ENCODE measurements at places on chromosomes 11 and 22. TPM values are rescaled to one million over a fixed set of nuclear protein-coding genes. Genes with fewer than 3 reads are reported as not detected.

DNA sequence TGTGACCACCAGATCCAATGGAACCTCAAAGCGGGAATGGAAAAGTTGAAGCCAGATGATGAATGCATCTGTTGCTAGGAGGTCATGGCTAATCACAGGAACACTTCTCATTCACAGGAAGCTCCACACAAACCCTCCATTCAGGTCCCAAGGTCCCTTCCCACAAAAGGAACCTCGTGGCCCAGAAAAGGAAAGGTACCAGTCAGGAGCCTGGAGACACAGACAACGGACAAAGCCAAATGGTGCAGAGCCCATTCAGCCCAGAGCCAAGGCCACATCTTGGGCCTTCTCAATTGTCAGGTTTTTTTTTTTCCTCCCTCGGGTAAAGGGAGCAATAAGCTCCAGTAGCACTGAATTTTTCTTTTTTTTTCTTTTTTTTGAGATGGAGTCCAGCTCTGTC, 87.0 kb downstream of the FAM168A start:
- DNase-seq, result no peak

- DNase-seq, result no peak
Observed at GRCh38 chr11:127383026-127383425, 382.5 kb upstream of the KIRREL3 start.

- DNase-seq, result no peak
Observed at GRCh38 chr11:26553182-26553581, 18.9 kb downstream of the MUC15 start.

GRCh38 chr22:37498289-37498909, 12.2 kb upstream of the MFNG start:
- DNase-seq, result peak; percentile 11

DNA sequence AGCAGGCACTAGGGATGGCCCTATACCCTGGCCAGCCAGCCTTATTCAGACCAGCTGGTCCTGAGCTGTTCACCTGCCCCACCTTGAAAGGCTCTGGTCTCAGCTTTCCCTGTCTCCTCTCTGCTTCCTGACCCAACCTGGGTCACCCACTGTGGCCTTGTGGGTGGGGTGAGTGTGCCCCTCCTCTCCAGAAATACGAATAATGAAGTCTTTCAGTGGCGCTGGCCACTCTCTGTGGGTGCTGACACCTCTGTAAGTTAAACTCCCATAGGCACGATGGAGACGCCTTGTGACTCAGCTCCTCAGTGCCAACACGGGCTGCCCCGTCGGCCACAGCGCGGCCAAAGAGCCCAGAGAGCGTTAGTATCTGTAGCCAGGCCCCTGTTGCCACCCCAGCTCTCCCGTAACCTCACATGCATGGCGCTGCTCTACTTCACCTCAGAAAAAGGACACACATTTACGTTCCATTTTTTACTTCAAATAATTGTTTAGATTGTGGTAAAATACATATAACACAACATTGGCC, 74.6 kb upstream of the SEPTIN5 start:
- DNase-seq, result no peak

DNA sequence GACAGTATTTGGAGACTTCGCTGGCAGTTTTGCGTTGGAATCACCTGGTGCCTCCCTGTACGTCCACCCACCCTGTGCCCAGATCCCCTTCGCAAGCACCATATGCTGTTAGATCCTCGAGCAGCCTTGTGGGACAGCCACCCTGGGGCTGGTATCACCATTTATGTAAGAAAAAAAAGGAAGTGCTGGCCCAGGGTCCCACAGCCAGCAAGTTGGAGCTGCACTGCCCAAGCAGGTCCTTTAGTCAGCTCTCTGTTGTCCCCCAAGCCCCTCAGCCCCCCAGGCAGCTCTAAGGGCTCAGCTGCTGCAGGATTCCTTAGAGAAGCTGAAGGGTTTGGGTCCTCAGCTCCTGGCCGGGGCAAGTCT, 80.3 kb downstream of the FBLN1 start:
- DNase-seq, result no peak

DNA sequence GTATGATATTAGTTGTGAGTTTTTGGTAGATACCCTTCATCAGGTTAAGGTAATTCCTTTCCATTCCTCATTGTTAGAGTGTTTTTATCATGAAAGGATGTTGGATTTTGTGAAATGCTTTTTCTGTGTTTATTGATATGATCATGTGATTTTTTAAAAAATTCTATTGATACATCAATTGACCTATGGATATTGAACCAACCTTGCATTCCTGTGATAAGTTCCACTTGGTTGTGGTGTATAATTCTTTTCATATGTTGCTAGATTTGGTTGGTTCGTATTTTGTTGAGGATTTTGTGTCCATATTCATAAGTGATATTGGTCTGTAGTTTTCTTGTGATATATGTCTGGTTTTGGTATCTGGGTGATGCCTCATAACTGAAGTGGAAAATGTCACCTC, 6.7 kb downstream of the ANKRD13D start:
- no peak for DNase-seq

GRCh38 chr22:44385296-44385610, 72.5 kb upstream of the SHISAL1 start:
- DNase-seq, result no peak

DNA sequence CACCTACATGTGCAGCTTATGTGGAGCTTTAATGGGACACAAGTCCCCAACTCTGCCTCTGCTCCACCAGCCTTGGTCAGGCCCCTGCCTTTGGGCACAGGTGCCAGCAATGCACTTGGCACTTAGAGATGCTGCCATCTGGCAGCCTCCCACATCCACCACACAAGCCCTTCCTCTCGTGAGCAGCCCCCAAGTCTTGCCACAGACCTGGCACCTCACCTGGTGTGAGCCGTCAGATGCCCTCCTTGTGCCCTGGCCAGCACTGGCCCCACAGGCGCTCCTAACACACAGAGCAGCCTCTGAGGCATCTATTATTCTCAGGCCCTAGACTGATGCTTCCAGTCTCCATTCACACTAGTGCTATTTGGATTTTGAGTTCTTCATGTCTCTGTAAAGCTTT, 24.5 kb upstream of the SERPIND1 start:
- DNase-seq, result peak; percentile 71

- DNase-seq, result no peak
Observed at GRCh38 chr22:36583546-36583945, 54.6 kb upstream of the EIF3D start.

DNA sequence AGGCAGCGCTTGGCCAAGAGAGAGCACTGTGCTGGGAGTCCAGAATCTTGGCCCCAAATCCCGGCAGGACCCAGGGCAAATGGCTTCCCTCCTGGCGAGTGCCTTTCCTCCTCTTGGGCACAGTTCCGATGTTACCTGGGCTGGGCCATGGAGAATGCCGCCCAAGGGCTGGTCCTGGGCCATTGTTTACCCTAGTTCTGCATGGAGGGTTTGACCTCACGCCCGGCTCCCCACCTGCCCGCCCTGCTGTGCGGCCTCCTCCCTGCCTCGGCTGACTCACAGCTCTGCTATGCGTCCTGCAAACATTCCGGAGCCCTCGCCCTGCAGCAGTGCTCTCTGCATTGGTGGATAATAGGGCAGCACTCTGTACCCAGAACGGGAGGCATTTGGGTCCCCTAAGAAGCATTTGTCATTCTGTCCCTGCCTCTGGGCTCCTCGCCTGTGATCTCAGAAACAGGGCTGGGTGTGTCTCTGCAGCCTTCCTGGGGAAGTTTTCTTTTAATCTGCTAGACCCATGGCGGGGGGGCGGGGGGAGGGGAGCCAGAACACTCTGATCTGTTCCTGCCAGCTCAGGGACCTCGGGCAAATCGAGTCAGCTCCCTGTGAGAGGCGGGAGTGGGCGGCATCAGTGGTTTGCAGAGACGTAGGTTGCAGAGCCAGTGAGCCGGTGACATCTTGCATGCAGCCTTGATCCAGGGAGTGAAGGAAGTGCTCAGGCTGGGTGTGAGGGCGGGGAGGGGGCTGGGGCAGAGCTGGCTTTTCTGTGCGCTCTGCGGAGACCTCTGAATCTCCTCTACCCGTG, 32.9 kb upstream of the SMIM38 start:
- DNase-seq, result peak; percentile 23

DNA sequence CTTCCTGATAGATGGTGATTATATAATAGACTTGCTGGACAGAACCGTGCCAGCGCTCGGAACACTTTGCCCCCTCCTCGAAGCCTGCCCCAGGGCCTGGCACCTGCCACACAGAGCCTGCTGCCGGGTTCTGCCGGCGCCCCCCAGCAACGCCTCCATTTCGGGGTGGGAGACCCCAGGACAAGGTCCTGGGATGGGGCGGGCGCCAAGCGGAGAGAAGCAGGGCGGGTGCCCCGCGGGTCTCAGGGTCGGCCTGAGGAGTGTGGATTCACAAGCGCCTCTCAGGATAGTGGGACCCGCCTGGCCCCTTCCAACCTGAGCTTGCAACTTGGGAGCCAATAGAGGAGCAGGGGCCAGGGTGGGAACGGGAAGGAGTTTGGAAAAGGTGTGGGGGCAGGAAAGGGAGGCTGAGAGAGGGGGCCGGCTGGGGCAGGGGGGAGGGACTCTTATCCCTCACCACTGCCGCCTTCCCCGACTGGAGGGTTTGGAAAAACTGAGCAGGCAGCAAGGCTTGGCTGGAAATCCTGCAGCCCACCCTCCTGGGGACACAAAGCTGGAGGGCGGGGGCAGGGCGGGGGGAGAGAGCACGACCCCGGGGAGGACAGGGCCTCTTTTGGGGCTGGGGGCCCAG, 3.3 kb upstream of the BCL9L start:
- DNase-seq, result peak; percentile 84

DNA sequence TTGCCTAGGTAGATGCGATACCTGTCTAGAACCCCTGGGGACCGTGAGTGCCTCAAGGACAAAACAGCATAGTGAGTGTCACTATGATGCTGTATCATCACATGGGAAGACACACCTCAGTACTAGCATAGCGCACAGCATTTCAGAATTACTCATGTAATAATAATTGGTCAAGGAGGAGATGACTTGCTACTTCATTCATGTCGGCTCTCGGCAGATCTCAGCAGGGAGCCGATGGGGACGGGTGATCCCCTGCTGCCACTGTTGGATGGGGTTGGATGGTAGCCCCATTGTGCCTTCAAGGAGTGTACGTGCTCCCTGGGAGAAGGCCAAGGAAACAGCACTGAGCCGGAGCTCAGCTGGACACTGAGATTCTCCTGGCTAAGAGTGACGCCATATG, 186.9 kb downstream of the EFCAB6 start:
- DNase-seq, result peak; percentile 0

The PGM2L1 gene
- 9.5 TPM for total RNA-seq

The NEFH gene
- total RNA-seq, result 11.6 TPM

The MB gene
- total RNA-seq, result not detected

The FGF4 gene
- total RNA-seq, result not detected

The TREH gene
- not detected for total RNA-seq
